ENCODE measurements at places on chromosomes 2 and 18.

- no peak for DNase-seq
Measured at GRCh38 chr2:163469561-163469962, 266.2 kb downstream of the FIGN start.

DNA sequence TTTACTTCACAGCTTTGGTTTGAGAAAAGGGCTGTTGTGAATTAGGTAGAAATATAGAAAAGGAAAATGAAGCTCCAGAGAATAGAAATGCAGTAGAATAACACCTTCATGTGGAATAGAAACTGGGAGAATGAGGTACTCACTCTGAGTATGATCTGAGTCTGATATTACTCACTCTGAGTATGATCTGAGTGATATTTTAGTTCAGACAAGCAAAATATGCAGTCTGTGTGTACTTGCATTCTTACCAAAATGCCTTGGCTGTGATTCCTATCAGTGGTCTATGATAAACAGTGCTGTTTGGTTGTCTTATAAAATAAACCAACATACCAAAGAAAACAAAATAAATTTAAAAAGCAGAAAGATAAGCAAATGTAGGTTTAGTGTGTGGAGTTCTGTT is 487.6 kb downstream of the THSD7B start:
- DNase-seq = no peak

DNA sequence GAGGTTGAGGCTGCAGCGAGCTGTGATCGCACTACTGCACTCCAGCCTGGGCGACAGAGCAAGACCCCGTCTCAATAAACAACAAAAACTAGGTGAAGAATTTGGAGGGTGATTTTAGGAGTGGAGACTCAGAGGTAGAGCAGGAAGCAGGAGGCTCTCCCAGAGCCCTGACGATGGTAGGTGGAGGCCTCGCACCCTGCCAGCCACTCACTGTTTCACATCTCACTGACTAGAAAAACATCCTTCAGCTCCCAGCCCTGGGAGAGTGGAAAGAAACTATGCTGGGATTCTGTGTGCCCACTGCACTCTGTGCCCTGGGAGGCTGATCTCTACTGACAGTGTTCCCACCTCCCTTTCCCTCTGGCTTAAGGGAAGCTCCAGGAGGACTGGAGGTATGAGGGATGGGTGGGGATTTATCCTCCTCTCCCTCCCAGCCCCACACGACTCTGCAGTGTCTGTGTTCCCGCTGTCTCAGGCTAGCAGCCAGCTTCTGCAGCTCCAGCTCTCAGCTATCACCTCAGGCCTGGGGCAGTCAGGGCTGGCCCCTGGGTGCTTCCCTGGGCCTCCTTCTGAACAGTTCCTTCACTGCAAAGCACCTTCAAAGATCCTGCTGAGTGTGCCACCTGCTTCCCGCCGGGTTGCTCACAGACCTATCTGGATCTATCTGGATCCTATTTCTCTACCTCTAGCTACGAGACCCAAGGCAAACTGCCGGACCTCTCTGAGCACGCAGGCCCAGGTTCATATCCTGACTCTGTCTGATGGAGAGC is 9.6 kb downstream of the CIB4 start:
- no peak for DNase-seq

DNA sequence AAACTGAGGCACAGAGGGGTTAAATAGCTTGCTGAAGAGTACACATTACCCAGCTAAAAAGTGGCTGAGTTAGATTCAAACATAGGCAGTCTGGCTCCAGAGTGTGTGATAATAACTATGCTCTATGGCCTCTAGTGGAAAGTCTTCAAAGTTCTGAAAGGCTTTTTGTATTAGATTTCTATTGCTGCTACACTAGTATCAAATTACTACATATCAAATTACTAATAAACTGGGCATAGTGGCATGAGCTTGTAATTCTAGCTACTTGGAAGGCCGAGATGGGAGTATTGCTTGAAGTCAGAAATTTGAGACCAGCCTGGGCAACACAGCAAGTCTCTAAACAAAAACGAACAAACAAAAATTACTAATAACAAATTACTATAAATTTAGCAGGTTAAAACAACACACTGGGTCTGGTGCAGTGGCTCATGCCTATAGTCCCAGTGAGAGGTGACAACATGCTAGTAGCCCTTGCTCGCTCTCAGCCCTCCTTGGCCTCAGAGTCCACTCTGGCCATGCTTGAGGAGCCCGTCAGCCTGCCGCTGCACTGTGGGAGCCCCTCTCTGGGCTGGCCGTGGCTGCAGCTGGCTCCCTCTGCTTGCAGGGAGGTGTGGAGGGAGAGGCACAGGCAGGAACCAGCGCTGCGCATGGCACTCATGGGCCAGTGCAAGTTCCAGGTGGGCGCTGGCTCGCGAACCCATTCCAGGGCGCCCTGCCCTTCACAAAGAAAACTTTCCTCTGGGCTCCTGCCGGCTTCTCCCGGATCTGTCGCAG is 38.2 kb upstream of the TWSG1 start:
- DNase-seq = no peak

DNA sequence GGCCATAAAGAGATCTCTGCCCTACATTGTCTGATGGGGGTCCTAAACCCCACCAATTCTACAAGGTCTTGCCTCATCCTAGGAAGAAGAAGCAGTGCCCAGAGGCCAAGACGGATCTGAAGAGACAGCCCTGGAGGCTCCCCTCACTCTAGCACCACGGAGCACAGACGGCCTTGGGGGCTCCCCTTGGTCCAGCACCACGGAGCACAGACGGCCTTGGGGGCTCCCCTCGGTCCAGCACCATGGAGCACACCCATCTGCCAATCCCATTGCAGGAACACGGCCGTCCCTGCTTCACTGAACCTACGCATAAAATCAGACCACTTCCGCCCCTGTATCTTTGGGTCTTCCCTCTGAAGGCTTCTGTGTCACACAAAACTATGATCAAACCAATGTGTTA is 215.1 kb upstream of the SALL3 start:
- DNase-seq = no peak

DNA sequence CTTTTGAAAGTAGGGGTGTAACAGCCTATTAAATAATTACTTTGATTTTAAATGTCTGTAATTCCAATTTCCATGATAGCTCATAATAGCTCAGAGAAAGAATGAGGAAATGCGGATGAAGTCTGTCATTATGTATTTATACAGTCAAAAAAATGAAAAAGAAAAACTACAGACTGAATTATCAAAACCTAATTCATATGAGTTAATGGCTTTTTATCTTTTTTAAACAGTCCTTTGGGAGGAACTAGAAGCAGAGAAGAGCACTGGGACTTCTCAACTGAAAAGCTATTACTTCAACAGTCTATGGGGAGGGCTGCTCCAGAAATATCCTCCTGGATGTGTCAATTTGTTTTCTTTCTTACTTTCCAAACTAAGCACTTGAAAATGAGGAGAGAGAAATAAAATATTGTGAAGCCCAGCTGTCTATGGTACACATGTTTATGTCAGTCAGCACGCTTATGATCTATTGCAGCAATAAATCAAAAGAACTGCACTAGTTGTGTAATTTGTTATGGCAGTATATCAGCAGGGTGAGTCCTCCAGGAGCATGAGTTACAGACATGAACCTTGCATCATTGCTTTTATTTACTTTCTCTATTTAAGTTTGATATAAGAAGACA is 1550.2 kb downstream of the LRP1B start:
- no peak for DNase-seq

GRCh38 chr2:127024769-127025358 is 82.1 kb downstream of the BIN1 start:
- no peak for DNase-seq

GRCh38 chr2:74856004-74856578 is 22.2 kb downstream of the HK2 start:
- DNase-seq = no peak

- no peak for DNase-seq
Measured at GRCh38 chr2:231050018-231050901, 6.4 kb upstream of the PSMD1 start.

DNA sequence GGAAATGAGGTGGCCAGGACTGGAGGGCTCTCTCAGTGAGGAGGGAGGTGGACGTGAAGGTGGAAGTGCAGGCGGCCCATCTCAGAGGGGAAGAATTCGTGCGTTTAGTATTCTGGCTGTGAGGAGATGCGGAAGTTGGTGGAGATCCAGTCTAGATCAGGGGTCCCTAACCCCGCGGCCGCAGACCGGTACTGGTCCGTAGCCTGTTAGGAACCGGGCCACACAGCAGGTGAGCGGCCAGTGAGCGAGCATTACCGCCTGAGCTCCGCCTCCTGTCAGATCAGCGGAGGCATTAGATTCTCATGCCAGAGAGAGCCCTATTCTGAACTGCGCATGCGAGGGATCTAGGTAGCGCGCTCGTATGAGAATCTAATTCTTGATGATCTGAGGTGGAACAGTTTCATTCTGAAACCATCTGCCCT is 1.6 kb upstream of the FHOD3 start:
- no peak for DNase-seq

GRCh38 chr2:677959-678550 is 849 bp upstream of the TMEM18 start:
- no peak for DNase-seq

DNA sequence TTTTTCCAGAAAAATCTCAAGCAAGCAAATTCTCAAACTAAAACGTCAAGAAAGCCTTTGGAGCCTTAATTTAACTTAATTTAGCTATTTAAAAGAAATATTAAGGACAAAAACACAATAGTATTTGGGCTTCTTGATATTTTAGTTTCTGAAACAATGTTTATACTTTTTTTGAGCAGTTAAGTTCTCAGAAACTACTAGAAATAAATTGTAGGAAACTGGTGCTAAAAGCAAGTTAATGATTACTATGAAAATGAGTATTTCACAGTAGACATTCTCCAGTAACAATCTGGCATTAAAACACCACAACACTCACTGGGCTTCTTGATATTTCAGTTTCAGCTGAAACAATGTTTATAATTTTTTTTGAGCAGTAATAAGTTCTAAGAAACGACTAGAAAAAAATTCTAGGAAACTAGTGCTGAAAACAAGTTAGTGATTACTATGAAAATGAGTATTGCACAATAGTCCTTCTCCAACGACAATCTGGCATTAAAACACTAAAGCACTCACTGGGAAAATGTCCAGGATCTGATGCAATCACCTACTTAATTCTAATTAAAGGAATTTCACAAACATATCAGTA is 45.1 kb downstream of the TRAK2 start:
- DNase-seq = no peak

- peak; percentile 25 for DNase-seq
Measured at GRCh38 chr2:85750587-85751575, 2.9 kb upstream of the ATOH8 start.

- DNase-seq = no peak
Measured at GRCh38 chr2:145254291-145254690, 734.4 kb upstream of the ZEB2 start.

DNA sequence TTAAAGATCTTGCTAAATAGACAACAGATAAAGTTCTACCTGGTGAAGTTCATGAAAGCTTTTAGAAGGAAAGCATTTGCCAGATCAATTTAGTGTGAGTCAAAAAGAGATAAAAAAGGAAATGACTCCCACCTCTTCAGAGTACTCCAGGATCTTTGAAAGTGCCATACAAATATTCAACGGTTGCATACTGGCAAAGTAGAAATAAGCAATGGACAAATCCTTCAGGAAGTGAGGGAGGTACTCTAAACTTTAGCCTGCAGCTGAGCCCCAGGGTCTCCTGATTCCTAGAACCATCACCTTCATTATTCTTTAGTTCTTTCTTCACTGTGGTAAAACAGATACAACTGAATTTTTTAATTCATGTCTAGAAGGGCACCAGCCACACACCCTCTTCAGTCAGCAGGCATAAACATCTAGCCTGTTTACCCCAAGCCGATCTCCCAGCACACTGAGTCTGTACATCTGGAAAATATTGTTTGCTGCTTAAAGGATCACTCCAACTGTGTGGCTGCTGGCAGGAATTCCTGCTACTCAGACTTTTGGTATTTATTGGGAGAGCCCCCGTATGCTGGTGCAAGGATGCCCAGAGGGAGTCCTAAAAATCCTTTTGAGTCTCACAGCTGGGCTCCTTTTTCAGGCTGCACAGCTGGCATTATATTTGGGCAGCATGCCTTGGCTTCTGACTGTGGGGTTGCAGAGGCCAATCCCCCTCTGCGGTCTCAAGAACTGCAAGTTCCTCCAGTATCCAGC is 72.3 kb upstream of the SESTD1 start:
- DNase-seq = no peak

GRCh38 chr2:31561823-31562222 is 18.9 kb downstream of the SRD5A2 start:
- no peak for DNase-seq

GRCh38 chr2:217793566-217794132 is 209.1 kb downstream of the TNS1 start:
- DNase-seq = no peak

- DNase-seq = no peak
Measured at GRCh38 chr2:183009249-183009899, 28.9 kb downstream of the NCKAP1 start.

DNA sequence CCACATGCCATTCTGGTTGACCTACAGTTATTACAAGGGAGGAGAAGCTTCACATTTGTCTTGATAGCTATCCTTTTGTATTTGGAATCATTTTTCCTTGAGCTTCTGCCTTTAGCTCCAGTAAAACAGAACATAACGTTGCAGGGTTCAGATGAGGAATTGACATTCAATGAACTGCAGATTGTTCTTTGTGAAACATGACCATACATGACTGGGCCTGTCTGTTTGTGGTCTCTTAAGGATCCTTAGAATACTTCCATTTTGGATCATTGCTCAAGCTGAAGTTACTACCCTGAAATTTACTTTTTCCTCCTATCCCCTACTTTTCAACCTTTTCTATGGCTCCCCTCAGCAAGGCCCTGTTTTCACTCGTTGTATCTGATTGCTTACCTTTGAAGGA is 1281.7 kb upstream of the CELF4 start:
- DNase-seq = no peak

GRCh38 chr18:56257205-56257604 is 381.2 kb downstream of the TXNL1 start:
- no peak for DNase-seq

GRCh38 chr2:205688417-205689200 is 6.3 kb downstream of the NRP2 start:
- DNase-seq = no peak

DNA sequence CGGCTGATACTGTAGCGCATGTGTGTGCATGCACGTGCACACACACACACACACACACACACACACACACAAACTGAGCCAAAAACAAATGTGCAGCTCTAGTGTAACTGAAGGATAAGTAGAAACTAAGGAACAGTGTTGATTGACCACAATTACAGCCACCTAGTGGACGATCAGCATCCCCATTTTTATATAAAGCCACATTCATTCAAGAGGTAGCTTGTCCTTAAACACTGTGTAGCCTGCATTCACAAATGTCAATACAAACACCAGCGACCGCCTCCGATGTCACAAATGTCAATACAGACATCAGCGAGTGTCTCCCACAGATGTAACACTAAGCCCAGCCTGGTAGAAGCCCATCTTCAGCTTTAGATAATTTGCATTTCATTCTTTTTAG is 167.4 kb downstream of the PTGR3 start:
- no peak for DNase-seq

DNA sequence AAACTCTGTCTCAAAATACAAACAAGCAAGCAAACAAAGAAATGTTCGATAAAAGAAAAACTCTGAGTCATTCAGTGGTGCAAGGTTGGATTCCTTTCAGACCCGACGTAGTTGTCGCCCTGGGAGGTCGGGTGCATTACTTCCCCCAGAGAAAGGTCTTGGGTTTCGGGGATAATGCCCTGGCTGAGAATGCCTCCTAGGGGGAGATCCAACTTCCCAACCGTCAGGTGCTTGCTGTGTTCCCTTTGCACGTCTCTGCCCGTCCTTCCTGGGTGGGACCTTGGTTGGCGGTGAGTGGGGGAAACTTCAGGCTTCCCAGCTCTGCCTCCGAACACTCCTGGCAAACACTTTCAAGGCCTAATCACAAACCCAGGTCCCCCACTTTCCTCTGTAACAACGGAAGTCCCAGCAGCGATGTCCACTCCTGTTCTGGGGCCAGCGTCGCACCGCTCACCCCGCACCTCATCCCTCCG is 609 bp downstream of the TPGS2 start:
- peak; percentile 11 for DNase-seq

GRCh38 chr2:230953845-230954244 is 28.8 kb upstream of the GPR55 start:
- no peak for DNase-seq
